ENCODE measurements at places on chromosomes 5 and 9.

DNA sequence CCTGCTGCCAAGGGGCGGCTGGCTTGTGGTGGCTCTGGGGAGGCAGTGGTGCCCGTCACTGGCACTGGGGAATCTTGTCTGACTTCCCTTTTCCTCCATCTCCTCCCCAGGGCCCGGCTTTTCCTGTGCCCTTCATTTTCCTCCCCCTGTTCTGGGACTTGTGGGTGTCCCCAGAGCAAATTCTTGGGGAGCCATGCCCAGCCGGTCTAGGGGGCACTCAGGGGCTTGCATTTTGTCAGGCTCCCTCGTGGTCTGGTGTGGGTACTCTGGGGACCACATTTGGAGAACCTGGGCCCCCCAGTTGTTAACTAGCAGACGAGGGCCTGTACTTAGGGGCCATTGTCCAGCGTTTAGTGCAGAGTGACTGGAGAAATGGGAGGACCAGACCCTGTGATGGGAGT, 105.2 kb upstream of the IER5L start:
- no peak overlapping the region for H3K27ac ChIP-seq
- H3K36me3 ChIP-seq: no peaks in the 10 kb centered on the region
- H3K27me3 ChIP-seq: peaks cover 7% of the 10 kb centered on the region
- DNase-seq: peak; percentile 11
- H3K4me1 ChIP-seq: no peaks in the 10 kb centered on the region

- DNase-seq: no peak
- H3K27me3 ChIP-seq: peaks cover 11% of the 10 kb centered on the region
- peak overlapping the region; percentile 60 for H3K27ac ChIP-seq
- peaks cover 2% of the 10 kb centered on the region for H3K36me3 ChIP-seq
- peak overlapping the region; percentile 19 for H3K4me3 ChIP-seq
Observed at GRCh38 chr5:142015781-142016533, 3.1 kb upstream of the GNPDA1 start.

GRCh38 chr5:175281714-175282113, 162.3 kb downstream of the DRD1 start:
- DNase-seq: no peak
- H3K4me3 ChIP-seq: no peak overlapping the region
- H3K36me3 ChIP-seq: no peaks in the 10 kb centered on the region
- H3K27ac ChIP-seq: no peak overlapping the region

- H3K27ac ChIP-seq: no peak overlapping the region
- no peaks in the 10 kb centered on the region for H3K36me3 ChIP-seq
- no peaks in the 10 kb centered on the region for H3K27me3 ChIP-seq
- no peak for DNase-seq
- H3K4me3 ChIP-seq: no peak overlapping the region
- H3K4me1 ChIP-seq: no peaks in the 10 kb centered on the region
Observed at GRCh38 chr9:16642421-16643109, 227.9 kb downstream of the BNC2 start.

GRCh38 chr5:88830567-88830966, 52.4 kb downstream of the MEF2C start:
- peaks cover 89% of the 10 kb centered on the region for H3K4me1 ChIP-seq
- no peak for DNase-seq
- peak overlapping the region; percentile 59 for H3K4me3 ChIP-seq
- H3K36me3 ChIP-seq: peaks cover 13% of the 10 kb centered on the region
- H3K27me3 ChIP-seq: no peaks in the 10 kb centered on the region
- H3K27ac ChIP-seq: peak overlapping the region; percentile 91

All from activated B cell treated with CpG ODN at 0.5 μM for 24 hours (primary cell).